ENCODE measurements at places on chromosomes 5 and 9. TPM values are rescaled to one million over a fixed set of nuclear protein-coding genes. Genes with fewer than 3 reads are reported as not detected.

DNA sequence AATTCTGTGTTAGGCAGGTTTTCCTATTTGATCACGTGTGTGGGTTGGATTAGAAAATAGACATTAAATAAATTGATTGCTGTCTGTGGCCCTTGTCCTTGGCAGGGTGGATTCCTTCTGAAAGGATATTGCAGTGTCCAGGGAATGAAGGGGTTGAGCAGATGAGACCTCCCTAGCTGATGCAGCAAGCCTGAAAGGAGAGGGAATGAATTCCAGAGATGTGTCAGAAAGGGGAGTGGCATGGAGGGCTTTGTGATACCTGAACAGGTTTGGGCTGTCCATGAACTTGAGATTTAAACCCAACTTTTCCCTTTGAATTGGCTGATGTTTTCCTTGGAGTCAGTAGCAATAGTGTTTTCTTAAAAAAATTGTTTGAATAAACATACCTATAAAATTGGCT is 66.8 kb downstream of the ADCY2 start:
- no peaks in the 10 kb centered on the region for H3K4me1 ChIP-seq
- DNase-seq = no peak
- no peak overlapping the region for H3K27ac ChIP-seq
- H3K4me3 ChIP-seq = no peak overlapping the region
- no peaks in the 10 kb centered on the region for H3K27me3 ChIP-seq

PCDHB14 gene
- total RNA-seq = not detected

GRCh38 chr5:175475248-175475647 is 3.1 kb upstream of the SFXN1 start:
- peaks cover 17% of the 10 kb centered on the region for H3K4me1 ChIP-seq
- H3K4me3 ChIP-seq = no peak overlapping the region
- H3K27me3 ChIP-seq = peaks cover 30% of the 10 kb centered on the region

PCDHGA6 gene
- 0.20 TPM for total RNA-seq

PCDHB7 gene
- not detected for total RNA-seq

NPDC1 gene
- 55.6 TPM for total RNA-seq

DNA sequence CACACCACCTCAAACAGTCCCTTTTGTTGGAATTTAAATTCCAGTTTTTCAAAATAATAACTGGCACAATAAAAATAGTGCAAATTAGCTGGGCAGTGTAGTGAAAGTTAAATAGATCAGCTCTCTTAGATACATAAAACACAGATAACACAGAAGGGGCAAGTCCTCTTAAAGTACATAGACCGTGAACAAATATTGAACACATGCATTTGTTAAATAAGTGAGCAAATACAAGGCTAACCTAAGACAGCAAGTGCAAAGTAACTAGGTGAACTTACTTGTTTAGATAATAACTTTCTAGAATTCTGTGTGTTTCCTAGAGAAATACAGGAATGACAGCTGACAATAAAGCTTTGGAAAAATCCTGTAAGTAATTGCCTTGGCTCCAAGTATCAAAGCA is 280.1 kb downstream of the DOCK8 start:
- no peak overlapping the region for H3K27ac ChIP-seq
- no peaks in the 10 kb centered on the region for H3K4me1 ChIP-seq
- H3K4me3 ChIP-seq = no peak overlapping the region
- DNase-seq = no peak
- H3K36me3 ChIP-seq = no peaks in the 10 kb centered on the region

PCDHB9 gene
- not detected for total RNA-seq

DNA sequence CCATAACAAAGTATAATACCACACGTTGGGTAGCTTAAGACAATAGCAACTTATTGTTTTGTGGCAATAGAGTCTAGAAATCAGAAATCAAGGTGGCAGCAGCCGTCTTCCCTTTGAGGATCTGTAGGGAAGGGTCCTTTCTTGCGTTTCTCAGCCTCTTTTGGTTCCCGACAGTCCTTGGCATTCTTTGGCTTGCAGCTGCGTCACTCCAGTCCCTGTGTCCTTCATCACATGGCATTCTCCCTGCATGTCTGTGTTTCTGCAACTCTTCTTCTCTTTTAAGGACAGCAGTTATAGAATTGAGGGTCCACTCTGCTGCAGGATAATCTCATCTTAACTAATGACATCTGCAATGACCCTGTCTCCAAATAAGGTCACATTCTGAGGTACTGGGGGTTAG is 140.1 kb downstream of the FBXL7 start:
- no peaks in the 10 kb centered on the region for H3K4me1 ChIP-seq
- no peak overlapping the region for H3K27ac ChIP-seq
- no peak overlapping the region for H3K4me3 ChIP-seq
- no peaks in the 10 kb centered on the region for H3K27me3 ChIP-seq

GRCh38 chr5:138149530-138149929 is 10.3 kb upstream of the NME5 start:
- no peaks in the 10 kb centered on the region for H3K36me3 ChIP-seq
- H3K4me3 ChIP-seq = no peak overlapping the region
- H3K27me3 ChIP-seq = peaks cover 2% of the 10 kb centered on the region

DNA sequence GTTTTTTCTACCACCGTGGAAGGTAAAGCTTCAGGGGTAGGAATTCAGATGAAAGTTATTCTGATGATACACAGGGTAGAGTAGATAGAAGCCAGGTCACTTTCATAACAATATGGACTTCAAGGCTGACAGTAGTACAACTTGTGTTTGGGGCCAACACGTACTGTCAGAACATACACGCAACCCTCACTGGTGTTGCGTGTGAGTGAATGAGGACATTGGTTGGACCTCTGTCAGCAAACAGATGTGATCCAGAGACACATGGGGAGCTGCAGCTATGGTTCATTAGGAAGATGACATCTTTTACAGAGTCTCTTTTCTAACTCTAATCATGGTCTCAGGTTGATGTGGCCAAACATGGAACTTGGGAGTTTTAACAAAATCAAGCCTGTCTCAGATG is 70.1 kb upstream of the MOCS2 start:
- no peak overlapping the region for H3K27ac ChIP-seq
- DNase-seq = no peak
- no peak overlapping the region for H3K4me3 ChIP-seq
- no peaks in the 10 kb centered on the region for H3K4me1 ChIP-seq
